ENCODE measurements at places on chromosomes 3 and 15. TPM values are rescaled to one million over a fixed set of nuclear protein-coding genes. Genes with fewer than 3 reads are reported as not detected.

Gene SI
- not detected for total RNA-seq

Gene ANKUB1
- total RNA-seq, result not detected

Gene OCA2
- not detected for total RNA-seq

DNA sequence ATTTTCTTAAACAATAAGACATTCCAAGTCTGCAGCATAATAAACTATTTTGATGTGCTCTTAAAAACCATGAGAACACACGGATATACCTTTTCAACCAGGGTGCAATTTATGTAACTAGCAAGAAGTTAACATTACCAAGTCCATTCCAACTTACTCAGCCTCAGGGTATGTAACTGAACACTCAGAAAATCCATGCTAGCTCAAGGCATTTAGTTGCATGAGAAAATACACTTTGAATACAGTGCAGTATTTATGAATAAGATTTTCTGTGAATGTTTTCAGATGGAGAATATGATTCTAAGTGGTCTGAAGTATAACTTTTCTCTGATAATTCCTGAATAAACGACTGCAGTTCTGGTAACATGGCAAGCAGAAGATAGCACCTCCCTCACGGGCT lies 124.3 kb downstream of the SNRK start:
- no peak for DNase-seq

GRCh38 chr3:107370907-107371306 lies 6.3 kb upstream of the CCDC54 start:
- no peak for DNase-seq

Gene DIS3L
- 21.3 TPM for total RNA-seq

- no peak for DNase-seq
These were observed 48.5 kb upstream of the SLC4A7 start for GRCh38 chr3:27532426-27533260.

DNA sequence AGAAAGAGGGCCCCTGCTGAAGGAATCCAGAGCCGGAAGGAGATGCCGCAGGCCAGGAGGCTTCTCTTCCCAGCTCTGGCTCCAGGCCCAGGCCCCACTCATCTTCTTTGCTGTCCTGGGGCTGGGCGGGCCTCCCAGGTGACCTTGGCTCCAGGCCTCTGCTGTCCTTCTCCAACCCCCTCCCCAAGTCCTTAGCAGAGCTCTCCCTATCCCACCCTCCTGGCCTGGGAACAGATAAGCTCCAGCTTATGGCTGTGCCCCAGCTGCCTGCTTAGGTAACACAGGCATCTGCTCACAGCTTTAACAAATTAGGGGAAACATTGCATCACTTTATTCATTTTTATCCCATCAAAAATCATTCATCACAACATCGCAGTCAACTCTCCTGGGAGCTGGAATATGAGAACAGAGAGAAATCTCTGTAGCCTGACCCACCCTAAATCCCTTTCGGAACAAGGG lies 86.9 kb downstream of the SEMA5B start:
- DNase-seq, result no peak

Measured in HT1080 (cell line).